ENCODE measurements at places on chromosomes 16 and 17.

DNA sequence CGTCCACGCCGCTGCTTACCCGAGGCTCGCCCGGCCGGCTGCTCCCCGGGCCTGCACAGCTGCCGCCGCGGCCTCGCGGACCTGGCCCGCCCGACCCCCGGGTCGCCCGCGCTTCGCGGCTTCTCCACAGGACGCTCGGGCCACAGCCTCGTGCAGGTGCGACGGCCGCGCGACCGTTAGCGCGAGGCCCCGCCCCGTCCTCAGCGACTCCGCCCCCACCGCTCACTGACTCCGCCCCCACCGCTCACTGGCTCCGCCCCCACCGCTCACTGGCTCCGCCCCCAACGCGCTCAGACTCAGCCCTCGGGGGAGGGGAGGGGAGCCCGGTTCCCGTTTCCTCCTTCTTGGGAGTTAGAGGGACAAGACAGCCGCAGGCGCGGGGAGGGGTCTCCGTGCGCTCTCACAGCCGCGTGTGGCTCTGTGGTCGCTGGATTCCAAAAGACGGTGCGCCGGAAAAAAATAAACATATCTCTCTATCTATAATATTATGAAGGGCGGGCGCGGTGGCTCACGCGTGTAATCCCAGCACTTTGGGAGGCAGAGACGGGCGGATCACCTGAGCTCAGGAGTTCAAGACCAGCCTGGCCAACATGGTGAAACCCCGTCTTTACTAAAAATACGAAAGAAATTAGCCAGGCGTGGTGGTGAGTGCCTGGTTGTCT is at the start of gene MEIOB:
MEIOB (minus strand) TSS at position 191 of the 662 bp plus-strand sequence. CDS start 3,989 bp downstream, outside the sequence.
- no peaks in the 10 kb centered on the region for H3K4me1 ChIP-seq
- no peak within 1 kb of the TSS for H3K4me3 ChIP-seq
- H3K36me3 ChIP-seq = no peaks in the 10 kb centered on the region
- H3K27ac ChIP-seq = no peak within 1 kb of the TSS

GRCh38 chr17:65637786-65638185 is 76.3 kb upstream of the AXIN2 start:
- no peak overlapping the region for H3K27ac ChIP-seq
- no peaks in the 10 kb centered on the region for H3K36me3 ChIP-seq
- H3K27me3 ChIP-seq = no peaks in the 10 kb centered on the region
- DNase-seq = no peak
- peaks cover 8% of the 10 kb centered on the region for H3K4me1 ChIP-seq

- no peak overlapping the region for H3K4me3 ChIP-seq
- H3K27ac ChIP-seq = no peak overlapping the region
- no peaks in the 10 kb centered on the region for H3K27me3 ChIP-seq
- DNase-seq = no peak
These were observed 5.0 kb upstream of the SRL start for GRCh38 chr16:4246777-4247459.

GRCh38 chr17:15169676-15170075 is 95.5 kb downstream of the PMP22 start:
- H3K4me3 ChIP-seq = no peak overlapping the region
- H3K4me1 ChIP-seq = no peaks in the 10 kb centered on the region
- H3K27ac ChIP-seq = no peak overlapping the region
- DNase-seq = no peak
- H3K36me3 ChIP-seq = no peaks in the 10 kb centered on the region

DNA sequence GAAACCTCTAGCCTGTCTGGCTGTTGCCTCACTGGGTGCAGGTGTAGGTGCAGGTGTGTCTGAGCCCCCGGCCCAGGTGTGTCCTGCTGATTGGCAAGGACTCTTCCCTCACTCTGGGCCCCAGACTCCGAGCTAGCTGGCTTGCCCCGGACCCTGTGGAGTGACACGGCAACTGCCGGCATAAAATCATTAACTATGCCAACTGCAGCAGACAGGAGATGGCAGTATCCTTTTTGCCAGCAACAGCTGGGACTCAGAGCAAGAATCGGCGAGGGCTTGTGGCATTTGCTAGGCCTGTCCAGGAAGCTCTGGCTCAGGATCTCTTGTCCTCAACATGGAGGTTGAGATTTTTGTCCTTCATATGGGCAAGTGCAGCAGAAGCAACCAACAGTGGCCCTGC is 20.8 kb downstream of the CIAPIN1 start:
- no peak overlapping the region for H3K27ac ChIP-seq
- peaks cover 20% of the 10 kb centered on the region for H3K36me3 ChIP-seq

GRCh38 chr17:34156741-34157589 is 98.1 kb upstream of the CCL2 start:
- H3K4me3 ChIP-seq = no peak overlapping the region
- no peak overlapping the region for H3K27ac ChIP-seq
- peaks cover 26% of the 10 kb centered on the region for H3K4me1 ChIP-seq
- no peaks in the 10 kb centered on the region for H3K36me3 ChIP-seq

DNA sequence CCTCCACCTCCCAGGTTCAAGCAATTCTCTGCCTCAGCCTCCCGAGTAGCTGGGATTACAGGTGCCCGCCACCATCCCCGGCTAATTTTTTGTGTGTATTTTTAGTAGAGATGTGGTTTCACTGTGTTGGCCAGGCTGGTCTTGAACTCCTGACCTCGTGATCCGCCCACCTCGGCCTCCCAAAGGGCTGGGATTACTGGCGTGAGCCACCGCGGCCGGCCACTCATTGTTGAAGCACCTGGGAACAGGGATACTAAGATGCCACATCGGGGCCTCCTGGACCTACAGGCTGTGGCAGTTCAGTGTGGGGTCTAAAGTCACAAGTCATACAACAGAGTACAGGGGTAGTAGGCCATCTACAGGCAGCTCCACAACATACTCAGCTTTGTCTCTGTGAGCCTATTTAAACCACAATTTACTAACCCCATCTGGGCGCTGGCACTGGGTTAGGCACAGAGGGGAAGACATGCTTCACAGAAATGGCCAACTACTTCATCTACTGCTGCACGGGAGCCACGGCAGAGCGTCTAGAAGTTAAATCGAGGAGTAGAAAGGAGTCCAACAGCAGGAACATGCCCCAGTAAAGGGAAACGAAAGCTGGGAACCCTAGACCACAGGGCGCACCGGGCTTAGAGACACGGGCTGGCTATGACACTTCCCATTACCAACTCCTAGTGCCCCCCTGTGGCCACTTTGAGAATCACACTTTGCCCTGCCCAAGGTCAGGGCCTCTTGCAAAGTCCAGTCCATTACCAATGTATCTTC is 4.3 kb downstream of the VAMP2 start:
- no peak overlapping the region for H3K4me3 ChIP-seq
- H3K27ac ChIP-seq = no peak overlapping the region
- H3K27me3 ChIP-seq = no peaks in the 10 kb centered on the region
- DNase-seq = peak; percentile 82

GRCh38 chr16:5971924-5972323 is 874.3 kb upstream of the EEF2KMT start:
- no peaks in the 10 kb centered on the region for H3K27me3 ChIP-seq
- no peaks in the 10 kb centered on the region for H3K36me3 ChIP-seq
- H3K4me1 ChIP-seq = no peaks in the 10 kb centered on the region
- no peak overlapping the region for H3K27ac ChIP-seq

DNA sequence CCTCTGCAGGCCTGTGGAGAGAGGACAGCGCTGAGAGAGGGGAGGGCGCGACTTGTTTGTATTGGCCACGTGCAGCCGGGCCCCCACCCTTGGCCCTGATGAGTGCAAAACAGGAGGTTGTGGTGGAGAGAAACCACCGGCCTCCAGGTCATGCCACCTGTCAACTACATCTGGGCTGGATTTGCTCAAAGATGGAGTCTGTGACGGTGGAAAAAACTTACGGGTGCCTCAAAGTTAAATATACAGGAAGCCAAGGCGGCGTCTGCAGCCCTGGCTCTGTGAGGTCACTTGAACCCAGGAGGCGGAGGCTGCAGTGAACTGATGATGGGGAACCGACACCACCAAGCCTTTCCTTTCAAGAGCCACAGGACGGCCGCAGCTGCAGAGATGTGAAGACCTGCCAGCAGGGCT is 15.7 kb downstream of the C16orf74 start:
- no peaks in the 10 kb centered on the region for H3K27me3 ChIP-seq
- H3K4me1 ChIP-seq = peaks cover 11% of the 10 kb centered on the region
- no peak for DNase-seq

DNA sequence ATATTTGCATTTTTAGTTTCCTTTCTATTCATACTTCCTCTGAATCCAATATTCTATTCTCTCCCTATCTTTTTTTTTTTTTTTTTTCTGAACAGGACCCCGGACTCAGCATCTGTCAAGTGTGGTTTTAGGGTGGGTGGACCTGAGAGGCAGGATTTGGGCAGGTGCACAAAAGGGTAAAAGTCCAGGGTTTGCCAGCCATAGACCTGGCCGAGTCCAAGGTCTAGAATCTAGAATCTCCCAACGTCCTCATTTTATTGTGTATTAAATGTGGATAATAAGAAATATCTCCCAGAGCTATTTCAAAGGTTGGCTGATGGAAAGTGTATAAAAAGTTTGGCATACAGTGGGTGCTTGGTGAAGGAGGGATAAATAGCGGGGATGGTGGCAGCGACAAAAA is 273.3 kb upstream of the MAF start:
- peaks cover 2% of the 10 kb centered on the region for H3K4me1 ChIP-seq
- no peak overlapping the region for H3K4me3 ChIP-seq
- no peaks in the 10 kb centered on the region for H3K36me3 ChIP-seq
- H3K27ac ChIP-seq = no peak overlapping the region

Data from neuronal stem cell (in vitro differentiated cells).